A172 (cell line): ENCODE measurements at places on chromosomes 11 and 22. TPM values are rescaled to one million over a fixed set of nuclear protein-coding genes. Genes with fewer than 3 reads are reported as not detected.

KLHDC7B gene
- 0.17 TPM in 1 of 2 replicates, not detected in the other for total RNA-seq

OR2AT4 gene
- total RNA-seq, result 0.02 TPM in 1 of 2 replicates, not detected in the other

ST14 gene
- 0.10 TPM in 1 of 2 replicates, not detected in the other for total RNA-seq

SLC22A6 gene
- total RNA-seq, result not detected in 2 replicates

RNF214 gene
- 5.1 and 10.4 TPM in 2 replicates for total RNA-seq

ABCC8 gene
- total RNA-seq, result not detected in 2 replicates

ADAMTS15 gene
- 0.67 and 1.0 TPM in 2 replicates for total RNA-seq

MS4A3 gene
- not detected in 2 replicates for total RNA-seq

MYO18B gene
- total RNA-seq, result 0.05 TPM in 1 of 2 replicates, not detected in the other

SDF2L1 gene
- 14.7 and 16.6 TPM in 2 replicates for total RNA-seq

PKNOX2 gene
- total RNA-seq, result 0.12 TPM in 1 of 2 replicates, not detected in the other

POU2AF2 gene
- total RNA-seq, result not detected in 2 replicates

GNB1L gene
- 8.9 and 9.6 TPM in 2 replicates for total RNA-seq

GRCh38 chr22:17319546-17319945, 49.7 kb upstream of the CECR2 start:
- DNase-seq, result no peak

GRCh38 chr11:125301346-125301745, 136.8 kb downstream of the PKNOX2 start:
- DNase-seq, result no peak

GRCh38 chr22:43853328-43853931, 8.9 kb downstream of the SULT4A1 start:
- DNase-seq, result no peak

- DNase-seq, result no peak
Measured at GRCh38 chr11:57299150-57299737, 25.5 kb downstream of the TNKS1BP1 start.

DNA sequence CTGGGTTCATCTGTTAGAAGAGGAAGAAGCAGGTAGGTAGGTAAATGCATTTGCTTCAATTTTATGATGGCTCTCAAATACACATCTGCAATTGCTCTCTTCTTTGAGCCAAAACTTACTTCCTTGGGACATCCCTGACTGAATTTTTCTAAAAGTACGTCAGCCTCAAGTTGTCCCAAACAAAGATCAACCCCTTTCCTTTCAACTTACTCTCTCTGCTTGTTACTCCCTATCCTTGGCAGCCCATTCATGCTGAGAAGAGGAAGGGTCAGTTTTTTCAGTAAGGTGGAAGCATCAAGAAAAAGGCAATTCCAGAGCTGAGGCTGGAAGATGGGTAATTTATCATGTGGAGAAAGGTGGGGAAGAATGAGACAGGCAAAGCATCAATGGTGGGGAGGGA, 111.2 kb downstream of the LRRC32 start:
- DNase-seq, result no peak

DNA sequence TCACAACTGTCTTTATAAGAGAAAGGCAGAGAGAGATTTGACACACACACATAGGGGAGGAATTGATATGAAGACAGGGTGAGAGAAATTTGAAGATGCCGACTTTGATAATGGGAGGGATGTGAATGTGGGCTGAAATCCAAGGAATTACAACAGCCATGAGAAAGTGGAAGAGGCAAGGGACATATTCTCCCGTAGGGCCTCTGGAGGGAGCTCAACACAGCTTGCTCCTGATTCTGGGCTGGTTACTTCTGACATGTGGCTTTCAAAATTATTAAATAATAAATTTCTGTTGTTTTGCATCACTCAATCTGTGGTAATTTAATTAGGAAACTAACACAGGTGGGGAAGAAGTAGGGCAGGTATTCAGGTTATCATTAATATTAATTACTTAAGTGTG, 282.9 kb downstream of the LUZP2 start:
- DNase-seq, result peak; percentile 3

- DNase-seq, result peak; percentile 70
Measured at GRCh38 chr22:38870312-38870741, 1.7 kb downstream of the CBX6 start.

DNA sequence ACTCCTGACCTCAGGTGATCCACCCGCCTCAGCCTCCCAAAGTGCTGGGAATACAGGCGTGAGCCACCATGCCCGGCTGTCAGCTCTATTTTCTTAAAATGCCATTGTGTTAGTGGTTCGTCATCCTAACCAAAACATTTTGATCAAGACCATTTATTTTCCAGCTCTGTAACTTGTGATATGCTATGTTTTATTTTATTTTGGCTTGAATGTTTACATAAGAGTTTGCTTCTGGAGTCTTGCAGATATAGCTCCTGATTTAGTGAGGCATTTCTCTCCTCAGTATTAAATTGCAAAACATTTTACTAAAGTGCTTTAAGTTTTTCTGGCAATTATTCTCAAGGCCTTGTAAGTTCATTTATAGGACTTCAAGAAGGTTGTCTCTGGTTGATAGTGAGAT, 4.4 kb downstream of the EP300 start:
- no peak for DNase-seq

DNA sequence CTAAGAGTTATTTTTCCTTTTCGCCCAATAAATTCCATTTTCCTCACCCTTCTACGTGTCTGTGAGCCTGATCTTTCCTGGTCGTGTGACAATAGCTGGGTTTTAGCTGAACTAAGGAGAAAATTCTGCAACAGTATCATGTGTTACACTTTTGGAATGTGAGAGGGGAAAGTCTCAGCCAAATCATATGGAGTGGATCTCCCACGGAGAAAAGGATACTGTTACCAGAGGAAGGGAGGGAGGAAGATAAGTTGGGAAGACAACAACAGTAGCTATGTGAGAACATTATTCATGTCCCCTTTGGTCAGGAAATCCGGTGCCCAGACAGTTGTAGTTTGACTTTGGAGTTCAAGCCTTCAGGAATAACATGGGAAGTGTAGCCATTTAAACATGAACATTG, 584.0 kb upstream of the RAG2 start:
- DNase-seq, result no peak

GRCh38 chr11:77596626-77597025, 6.9 kb downstream of the AQP11 start:
- no peak for DNase-seq

- DNase-seq, result no peak
Measured at GRCh38 chr11:120061761-120062560, 76.0 kb downstream of the TRIM29 start.

GRCh38 chr22:31728857-31729256, 21.1 kb downstream of the PRR14L start:
- no peak for DNase-seq

- peak; percentile 5 for DNase-seq
Measured at GRCh38 chr11:133895061-133895479, 49.8 kb upstream of the SPATA19 start.

GRCh38 chr11:112884012-112884767, 77.0 kb upstream of the NCAM1 start:
- no peak for DNase-seq

- no peak for DNase-seq
Measured at GRCh38 chr22:26629988-26630761, 8.4 kb downstream of the CRYBA4 start.

DNA sequence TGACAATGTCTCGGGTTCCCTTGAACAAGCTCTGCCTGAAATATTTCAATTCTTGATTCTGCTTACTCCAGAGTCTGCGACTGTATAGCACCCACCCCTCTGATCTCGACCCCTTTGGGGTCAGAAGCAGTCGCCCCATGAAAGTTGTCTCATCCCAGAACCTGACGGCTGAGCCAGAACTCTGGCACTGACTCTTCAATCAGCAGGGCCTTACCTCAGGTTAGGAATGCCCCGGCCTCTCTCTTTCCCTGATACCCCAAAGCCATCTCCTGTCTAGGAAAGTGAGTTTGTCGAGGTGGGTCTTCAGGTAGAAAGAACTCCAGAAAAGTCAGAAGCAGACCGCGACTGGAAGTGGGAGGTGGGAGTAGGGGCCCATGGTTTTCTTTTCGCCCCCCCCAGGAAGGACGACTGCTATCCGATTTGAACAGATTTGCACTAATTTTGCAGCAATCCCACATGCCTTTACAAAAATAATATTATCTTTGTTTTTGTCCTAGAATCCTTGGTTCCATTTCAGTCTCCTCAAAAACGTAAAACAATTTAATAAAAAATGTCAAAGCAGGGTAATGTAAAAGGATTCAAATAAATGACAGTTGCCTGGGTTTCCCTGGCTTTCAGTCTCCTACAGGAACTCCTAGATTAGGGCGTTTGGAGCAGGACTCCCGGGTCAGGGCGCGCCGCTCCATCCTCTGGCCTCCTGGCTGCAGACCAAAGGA, 898 bp upstream of the ROBO3 start:
- DNase-seq, result no peak

- no peak for DNase-seq
Measured at GRCh38 chr11:67022341-67022933, 497 bp upstream of the SYT12 start.

DNA sequence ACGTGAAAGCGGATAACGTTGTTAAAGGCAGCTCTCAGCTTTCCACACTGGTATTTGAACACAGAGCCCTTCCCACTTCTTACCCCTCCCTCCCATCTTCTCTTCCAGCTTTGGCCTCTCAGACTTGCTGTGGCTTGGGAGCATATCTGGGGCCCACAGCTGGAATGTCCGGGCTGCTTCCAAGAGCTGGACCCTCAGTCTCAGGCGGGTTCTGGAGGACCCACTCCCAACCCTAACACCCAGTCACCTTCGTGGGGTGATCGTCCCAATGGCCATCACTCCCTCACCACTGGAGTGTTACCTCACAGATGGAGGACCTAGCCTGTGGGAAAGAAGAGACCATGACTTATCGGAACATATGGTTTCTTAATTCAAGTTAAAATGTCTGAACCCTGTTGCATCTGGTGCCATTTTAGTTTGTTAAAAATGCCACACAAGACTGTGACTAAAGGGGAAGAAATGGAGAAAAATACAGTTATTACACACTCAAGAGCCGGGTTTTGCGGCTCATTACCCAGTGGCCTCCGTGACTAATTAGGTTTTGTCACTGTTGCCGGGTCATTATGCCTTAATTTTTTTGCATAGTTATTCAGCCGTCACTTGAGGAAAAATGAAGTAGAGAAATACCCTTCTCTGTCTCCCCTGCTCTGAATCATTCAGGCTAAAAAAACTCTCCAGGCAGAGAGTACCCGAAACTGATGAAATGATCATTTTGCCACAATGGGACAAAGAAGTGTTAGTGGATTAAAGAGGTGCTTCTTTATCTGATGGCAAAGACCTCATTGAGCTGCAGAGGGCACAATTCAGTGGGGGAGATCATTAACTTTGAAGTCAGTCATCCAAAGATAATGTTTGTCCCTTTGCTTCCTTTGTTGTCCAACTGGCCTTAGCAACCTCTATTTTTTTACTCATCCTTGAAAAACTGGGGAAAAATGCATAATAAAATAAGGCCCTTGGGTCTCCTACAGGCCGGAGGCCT, 87.2 kb upstream of the HTATIP2 start:
- no peak for DNase-seq

GRCh38 chr22:30279046-30279788, 10.1 kb downstream of the CASTOR1 start:
- no peak for DNase-seq

DNA sequence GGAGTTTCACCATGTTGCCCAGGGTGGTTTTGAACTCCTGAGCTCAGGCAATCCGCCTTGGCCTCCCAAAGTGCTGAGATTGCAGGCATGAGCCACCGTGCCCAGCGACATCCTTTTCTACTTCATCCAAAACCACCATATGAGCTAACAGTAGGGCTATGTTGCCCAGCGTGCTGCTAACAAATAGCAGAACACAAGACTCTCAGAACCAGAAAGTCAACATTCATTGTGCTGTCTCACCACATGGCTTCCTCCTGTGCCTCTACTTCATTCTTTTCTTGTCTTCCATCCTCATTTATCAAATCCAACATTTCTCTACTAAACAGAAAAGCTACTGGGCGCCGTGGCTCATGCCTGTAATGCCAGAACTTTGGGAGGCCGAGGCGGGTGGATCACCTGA, 12.0 kb upstream of the DENND5A start:
- no peak for DNase-seq

GRCh38 chr22:30161051-30161469, 80.8 kb downstream of the HORMAD2 start:
- no peak for DNase-seq

DNA sequence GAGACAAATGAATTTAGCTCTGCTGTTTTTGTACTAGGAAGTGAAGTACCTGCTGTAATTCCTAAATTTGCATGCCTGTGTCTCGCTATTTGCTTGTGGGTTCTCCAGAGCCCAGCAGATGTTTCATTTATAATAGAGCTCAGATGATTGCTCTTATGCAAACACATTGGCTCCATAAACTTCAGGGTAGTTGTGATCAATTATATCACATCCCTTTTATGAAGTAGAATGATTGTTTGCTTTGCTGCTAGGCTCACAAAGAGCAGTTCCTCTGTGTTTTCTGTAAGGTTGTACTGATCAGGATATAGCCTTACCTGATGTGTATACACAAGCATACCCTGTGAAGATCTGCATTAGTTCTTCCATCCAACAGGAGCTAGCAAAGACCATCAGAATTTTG, 64.1 kb downstream of the C11orf87 start:
- no peak for DNase-seq

- DNase-seq, result no peak
Measured at GRCh38 chr11:69958308-69958707, 119.8 kb upstream of the ANO1 start.

DNA sequence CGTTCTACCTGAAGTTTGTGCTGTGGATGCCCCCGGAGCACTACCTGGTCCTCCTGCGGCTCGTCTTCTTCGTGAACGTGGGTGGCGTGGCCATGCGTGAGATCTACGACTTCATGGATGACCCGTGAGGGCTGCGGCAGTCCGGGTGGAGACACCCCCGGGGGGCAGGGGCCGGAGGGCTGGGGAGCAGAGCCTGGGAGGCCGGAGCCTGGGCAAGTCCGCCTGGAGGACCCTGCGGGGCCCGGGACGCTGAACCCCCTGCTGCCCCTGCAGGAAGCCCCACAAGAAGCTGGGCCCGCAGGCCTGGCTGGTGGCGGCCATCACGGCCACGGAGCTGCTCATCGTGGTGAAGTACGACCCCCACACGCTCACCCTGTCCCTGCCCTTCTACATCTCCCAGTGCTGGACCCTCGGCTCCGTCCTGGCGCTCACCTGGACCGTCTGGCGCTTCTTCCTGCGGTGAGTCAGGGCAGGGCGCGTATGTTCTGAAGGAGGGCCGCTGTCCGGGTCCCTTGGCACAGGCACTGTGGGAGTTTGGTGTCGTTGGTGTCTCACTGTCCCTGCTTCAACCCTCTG, 17.3 kb downstream of the RNH1 start:
- no peak for DNase-seq
